ENCODE measurements at places on chromosomes 3 and 15.

DNA sequence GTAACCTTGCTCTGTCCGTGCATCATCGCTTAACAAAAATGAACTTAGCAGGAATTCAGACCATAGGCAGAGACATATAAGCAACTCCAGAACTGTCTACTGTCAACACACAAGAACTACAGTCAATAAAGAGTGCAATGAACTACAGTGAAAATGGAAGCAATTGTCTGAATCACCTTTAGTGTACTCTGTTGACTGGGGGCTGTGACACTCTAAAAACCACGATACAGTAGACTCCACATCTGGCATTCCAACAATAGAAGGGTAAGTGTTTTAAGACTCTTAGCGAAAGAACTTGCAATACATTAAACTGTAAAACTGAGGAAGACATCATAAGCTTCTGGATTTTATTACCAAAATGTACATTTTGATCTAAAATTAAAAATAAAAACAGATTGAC is 347.3 kb downstream of the ZBTB20 start:
- no peak for DNase-seq

- no peak for DNase-seq
These were observed 483.7 kb upstream of the FRG2C start for GRCh38 chr3:75180235-75180944.

GRCh38 chr3:22265403-22265802 is 514.4 kb upstream of the ZNF385D start:
- DNase-seq: no peak

- no peak for DNase-seq
These were observed 25.3 kb downstream of the UBXN7 start for GRCh38 chr3:196406811-196407470.

DNA sequence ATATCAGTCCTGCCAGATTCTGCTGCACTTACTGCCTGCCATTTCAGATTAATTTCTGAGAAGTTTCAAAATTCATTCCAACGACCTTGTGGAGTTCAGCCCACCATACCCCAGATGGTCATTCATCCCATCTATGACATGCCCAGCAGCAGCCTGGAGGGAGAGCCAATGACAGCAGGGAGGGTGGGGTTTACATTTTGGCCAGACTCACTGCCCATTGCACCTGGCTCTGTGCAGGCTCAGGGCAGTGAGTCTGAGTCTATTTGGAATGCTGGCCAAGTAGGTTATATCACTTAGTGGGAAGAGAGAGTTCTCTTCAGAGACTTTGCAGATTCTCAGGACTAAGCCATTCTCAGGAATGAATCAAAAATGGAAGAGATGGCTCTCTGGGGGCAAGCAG is 21.5 kb downstream of the SRPRB start:
- no peak for DNase-seq

GRCh38 chr3:112873632-112874031 is 27.0 kb upstream of the CD200R1L start:
- DNase-seq: no peak

DNA sequence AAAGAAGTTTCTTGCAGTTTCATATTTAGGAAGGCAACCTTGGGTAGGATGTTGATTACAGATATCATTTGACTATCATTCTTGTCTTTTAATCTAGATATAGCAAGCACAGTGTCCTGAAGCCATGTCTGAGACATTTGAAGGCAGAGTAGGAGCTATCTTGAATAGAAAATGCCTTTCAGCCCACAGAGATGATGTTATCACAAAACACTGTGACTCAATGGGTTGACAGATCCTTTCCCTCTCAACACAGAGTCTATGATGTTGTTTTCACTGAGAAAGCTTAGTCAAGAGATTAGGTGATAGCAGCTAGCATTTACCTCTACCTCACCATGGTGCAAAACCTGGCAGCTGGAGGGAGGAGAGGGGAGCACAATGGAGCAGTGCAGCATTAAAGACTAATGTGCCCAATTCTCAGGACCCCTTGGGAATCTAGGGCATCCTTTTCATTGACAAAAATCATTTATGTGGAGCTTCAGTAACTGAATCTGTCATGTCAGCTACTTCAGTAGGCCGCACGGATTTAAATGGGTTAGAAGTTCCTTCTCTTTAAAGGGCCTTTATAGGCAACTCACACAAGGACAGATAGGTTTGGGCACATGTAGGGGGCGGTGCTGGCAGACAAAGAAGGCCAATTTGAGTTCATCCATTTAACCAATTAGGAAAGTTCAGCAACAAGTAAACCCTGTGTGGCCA is 121.8 kb downstream of the AGBL1 start:
- no peak for DNase-seq

- DNase-seq: no peak
These were observed 409.0 kb upstream of the PROK2 start for GRCh38 chr3:72193771-72194430.

GRCh38 chr15:59420986-59421618 is 16.9 kb upstream of the FAM81A start:
- DNase-seq: no peak

DNA sequence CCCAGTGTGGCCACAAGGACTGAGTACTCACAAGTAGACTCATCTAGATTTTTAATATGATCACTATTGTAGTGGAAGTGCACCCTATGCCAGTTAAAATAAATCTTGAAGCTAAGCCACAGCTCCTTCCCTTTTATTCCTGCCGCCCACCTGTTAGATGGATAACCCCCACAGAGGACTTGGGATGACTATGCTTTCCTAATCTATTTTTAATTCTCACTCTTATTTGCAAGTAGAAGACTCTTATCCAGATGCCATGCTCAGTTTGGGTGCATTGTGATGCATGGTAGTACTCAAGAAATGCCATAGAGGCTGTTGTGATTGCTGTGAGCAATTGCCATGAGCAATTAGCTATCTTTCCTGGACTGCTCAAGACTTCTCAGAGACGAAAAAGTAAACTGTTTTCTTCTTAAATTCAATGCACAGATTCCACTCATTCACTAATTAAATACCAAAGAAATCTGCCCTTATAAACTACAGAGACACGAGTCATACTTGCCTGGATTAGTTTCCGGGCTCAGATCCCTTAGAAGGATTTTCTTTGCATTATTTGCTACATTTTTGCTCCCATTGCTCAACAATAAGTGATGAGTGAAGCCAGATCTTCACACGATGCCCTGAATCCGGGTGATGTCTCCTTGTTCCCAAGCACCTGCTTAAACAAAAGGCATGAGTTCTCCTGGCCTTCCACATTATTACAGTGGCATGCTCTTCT is 472.1 kb downstream of the SOX2 start:
- DNase-seq: no peak

GRCh38 chr3:178479446-178479845 is 56.8 kb upstream of the KCNMB2 start:
- DNase-seq: no peak

DNA sequence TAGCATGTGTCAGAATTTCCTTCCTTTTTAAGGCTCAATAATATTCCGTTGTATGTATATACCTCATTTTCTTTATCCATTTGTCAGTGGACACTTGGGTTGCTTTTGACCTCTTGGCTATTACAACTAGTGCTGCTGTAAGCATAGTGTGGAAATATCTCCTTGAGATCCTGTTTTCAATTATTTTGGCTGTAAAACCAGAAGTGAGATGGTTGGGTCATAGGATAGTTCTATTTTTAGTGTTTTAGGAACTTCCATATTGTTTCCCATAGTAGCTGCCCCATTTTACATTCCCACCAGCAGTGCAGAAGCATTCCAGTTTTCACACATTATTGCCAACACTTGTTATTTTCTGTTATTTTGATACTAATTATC is 70.4 kb upstream of the C15orf39 start:
- DNase-seq: no peak

DNA sequence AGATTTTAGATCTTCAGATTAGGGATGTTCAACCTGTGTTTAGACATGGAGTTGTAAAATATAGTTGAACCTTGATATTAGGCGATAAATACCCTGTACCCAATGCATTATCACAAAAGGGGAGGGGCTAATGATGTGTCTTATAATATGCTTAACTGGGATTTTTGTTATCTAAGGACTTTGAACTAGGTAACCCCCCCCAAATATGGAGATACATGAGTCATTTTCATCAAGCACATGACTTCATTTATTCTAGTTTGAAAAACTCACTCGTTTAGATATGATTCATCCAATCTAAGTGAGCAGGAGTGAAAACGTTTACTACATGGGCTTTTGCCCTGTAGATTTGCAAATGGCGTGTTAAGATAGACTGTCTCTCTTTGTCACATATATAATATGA is 212.4 kb downstream of the IL5RA start:
- no peak for DNase-seq

GRCh38 chr15:95146481-95146880 is 915.1 kb downstream of the MCTP2 start:
- no peak for DNase-seq

Measured in stimulated activated CD8-positive, alpha-beta memory T cell treated with anti-CD3 and anti-CD28 coated beads, Interleukin-7, amount 100 ng/mL, for 1 hour (primary cell).